ENCODE measurements at places on chromosomes 2 and 18. TPM values are rescaled to one million over a fixed set of nuclear protein-coding genes. Genes with fewer than 3 reads are reported as not detected.

DNA sequence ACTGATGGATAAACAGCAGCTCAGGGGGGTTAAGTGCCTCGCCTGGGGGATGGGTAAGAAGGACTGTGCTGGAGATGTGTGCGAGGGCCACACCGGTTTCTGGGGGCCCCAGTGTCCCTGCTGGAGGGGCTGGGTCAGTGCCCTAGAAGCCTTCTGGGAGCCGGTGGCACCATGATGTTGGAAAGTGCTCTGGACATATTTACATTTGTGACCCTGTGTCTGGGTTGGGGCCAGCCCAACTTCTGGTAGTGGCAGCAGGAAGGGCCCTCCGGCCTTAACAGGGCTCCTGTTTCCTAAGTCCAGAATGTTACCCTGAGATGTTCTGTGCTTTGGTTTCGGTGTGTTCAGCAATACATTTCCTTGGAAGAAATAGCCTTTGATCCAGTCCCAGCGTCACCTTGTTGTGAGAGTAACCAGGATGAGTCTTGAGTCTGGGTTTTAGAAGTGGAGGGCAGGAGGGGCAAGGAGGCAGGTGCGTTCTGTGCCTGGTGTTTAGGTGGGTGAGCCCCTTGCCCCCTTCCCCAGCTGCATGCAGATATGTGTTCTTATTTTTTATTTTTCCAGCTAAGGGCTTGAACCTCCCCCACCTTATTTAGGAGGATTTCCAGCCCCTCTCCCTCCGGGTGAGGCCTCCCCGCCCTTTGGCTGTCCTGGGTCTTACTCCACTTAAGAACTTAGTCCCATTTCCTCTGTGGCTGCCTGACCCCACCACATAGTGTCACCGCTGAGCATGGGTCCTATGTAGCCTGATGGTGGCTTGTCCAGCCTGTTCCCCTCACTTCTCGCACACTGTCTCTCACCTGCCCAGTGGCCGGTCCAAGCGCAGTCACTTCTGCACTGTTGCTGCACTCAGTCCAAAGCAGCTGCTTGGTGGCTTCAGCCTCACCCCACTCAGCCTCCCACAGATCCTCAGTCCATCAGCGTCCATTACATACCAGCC is 132.7 kb upstream of the HS6ST1 start:
- no peak for DNase-seq

Gene TXNL4A
- polyA plus RNA-seq = 21.5 TPM

Gene MGAT4A
- 3.9 TPM for polyA plus RNA-seq

DNA sequence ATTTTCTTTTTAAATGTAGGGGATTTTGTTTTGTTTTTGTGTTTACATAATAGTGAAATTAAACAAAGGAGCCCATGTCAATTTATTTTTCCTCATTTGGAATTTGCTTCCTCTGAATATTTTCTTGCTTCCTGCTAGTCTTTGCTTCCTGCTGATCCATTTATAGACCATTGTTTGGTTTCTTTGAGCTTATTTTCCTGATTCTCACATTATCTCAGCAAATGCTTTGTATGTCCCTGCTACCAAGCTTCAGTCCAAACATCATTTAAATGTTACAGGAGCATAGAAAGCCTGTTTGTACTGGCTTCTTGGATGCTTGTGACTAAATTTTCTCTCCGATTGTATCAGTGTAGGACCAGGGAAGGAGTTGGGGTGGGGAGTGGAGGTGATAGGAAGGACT is 127.3 kb upstream of the IL1R2 start:
- DNase-seq = no peak

- no peak for DNase-seq
Observed at GRCh38 chr2:200302940-200303727, 3.4 kb upstream of the SPATS2L start.

DNA sequence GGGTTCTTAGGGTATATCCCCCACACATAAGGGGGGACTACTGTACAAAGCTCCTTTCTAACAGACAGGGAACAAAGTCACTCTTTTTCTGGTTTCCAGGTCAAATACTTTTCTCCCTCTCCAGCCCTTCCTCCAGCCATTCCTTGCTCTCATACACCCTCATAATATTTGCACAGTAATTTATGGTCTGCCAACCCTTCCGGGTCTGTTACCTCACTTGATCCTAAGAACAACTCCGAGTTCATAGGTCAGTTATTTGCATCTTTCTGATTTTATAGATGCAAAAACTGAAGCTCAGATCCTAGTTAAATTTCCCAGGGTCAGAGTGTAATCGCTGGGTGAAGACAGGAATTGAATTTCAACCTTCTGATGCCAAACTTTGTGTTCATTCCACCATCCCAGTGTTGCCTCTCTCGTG is 14.8 kb upstream of the MATN3 start:
- no peak for DNase-seq

DNA sequence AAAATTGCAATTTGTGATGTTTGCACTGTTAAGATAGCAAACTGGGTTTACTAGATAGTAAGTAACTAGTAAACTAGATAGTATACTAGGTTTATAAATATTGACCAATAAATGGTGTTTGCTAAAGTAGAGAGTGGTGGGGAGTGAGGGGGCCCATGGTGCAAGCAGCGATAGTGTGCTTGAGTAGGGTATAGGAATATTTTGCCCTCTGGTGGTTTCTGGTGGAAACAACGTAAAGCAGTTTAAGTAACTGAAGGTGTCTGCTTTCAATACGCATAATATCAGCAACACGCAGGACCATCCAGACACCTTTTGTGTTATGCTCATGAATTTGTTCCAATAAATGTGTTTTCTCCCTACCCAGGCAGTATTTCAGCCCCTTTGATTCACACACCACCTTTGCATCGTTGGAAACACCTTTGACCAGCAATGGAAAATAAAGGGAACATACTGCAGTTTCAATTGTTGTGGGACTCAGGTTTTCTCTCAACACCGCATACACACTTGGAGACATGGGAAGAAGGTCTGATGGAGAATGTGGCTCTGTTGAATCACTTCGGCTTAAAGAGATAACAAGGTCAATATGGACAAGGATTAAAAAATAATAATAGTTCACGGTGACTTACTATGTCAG is 16.7 kb upstream of the STAT1 start:
- DNase-seq = no peak

- DNase-seq = no peak
Observed at GRCh38 chr18:48547531-48547981, 8.7 kb downstream of the CTIF start.

Gene RFX8
- 0.70 TPM for polyA plus RNA-seq

DNA sequence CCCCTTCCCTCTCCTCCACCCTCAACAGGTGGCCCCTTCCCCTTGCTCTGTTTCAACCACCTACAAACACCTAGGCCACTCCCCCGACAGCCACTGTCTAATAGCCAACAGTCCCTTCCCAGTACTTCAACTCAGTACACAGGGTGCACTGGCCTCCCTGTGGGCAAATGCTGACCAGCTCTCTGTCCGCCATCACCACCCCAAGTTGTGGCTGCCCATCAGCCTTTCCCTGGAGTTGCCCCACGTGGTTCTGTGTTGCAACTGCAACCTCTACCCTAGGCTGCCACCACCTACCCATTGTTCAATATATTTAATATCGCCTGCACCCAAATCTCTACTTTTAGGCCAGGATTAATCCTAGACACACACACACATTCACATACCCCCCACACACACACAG is 173.5 kb downstream of the MREG start:
- DNase-seq = no peak

DNA sequence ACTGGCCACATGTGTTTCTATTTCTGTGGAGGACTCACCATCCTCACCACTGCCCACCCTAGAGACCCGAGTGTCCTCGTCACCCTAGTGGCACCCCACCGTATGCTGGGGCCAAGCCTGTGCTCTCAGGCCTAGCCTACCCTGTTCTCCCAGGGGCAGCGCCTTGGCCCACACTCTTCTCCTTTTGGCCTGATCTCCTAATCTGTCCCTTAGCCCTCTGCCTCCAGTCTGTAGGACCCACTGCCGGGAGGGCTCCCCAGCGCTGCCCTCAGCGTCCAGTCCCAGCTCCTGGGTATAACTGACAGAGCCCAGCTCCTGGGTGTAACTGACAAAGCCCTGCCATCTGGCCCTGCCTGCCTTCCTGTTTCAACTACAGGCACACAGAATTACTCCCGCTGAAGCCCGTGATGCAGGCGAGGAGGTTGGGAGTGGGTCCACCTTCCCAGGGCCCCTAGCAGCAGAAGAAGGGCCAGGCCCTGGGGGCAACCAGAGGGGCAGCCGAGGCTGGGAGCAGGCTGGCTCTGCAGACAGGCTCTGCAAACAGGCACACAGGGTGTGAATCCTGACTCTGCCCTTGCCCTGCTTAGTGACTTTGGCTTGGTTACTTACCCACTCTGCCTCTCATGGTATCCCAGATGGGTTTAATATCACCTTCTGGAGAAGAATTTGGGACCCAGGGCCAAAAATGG is 25.6 kb upstream of the PTMA start:
- DNase-seq = no peak

DNA sequence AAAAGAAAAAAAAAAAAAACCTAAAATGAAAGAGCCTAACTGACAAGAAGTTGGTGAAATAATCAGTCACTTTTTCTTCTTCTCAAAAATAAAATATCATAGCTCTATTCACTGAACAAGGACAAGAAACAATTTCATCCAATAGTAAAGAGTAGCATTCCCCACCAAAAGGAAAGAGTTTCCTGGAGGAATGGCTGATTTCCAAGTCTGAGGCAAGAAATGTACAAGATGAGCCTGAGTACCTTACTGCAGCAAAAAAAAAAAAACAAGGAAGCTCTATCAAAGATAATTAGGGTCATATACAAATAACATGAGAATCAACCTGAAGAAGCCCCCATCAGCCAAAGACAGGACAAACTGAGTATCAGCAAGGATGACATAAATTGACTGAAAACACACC is 11.5 kb downstream of the ROCK1 start:
- DNase-seq = no peak

GRCh38 chr2:148021886-148022285 is 995 bp downstream of the MBD5 start:
- DNase-seq = no peak

DNA sequence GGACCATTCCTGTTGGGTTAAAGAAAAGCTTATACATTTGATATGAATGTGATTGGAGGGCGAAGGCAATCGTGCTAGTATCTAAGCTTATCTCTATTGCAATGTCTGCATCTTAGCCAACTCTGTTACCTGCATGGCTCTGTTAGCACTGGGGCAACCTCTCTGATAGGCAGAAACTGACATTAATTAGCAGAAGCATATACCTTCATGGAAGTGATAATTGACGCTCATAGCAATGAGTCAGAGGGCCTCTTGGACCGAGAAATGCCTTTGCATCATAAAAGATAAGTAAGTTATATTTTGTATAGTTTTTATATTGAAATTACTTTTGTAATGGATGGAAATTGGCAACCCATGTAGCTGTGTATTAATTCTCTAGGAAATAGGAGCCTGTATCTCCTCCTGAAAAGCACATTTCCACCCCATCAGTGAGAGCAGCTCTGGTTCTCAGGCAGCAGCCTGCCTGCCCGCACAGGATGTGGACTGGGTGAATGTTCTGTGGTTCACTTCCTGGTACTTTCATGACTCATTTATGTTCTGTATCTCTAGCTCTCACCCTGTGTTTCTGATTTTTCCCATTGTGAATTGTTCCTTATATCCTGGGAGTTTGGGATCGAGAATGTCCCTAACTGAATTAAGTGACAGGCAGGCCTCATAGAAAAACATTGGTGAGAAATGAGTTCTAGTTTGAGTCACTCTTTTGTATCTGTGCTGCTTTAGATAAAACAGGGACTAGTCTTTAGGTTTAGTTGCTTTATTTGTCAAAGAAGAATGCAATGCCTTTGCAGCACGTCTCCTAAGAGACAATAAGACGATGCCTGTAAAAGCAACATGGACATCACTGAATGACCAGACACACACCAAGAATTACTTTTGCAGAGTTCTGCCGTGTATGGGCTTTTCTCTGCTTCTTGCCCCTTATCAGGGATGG is 344.9 kb downstream of the DCDC2C start:
- no peak for DNase-seq

GRCh38 chr2:39805936-39806608 is 27.0 kb upstream of the THUMPD2 start:
- no peak for DNase-seq

GRCh38 chr2:10004836-10005235 is 38.5 kb upstream of the KLF11 start:
- no peak for DNase-seq

GRCh38 chr2:238077292-238077691 is 16.5 kb downstream of the SCLY start:
- DNase-seq = no peak
